ENCODE measurements at places on chromosomes 3 and 15.

DNA sequence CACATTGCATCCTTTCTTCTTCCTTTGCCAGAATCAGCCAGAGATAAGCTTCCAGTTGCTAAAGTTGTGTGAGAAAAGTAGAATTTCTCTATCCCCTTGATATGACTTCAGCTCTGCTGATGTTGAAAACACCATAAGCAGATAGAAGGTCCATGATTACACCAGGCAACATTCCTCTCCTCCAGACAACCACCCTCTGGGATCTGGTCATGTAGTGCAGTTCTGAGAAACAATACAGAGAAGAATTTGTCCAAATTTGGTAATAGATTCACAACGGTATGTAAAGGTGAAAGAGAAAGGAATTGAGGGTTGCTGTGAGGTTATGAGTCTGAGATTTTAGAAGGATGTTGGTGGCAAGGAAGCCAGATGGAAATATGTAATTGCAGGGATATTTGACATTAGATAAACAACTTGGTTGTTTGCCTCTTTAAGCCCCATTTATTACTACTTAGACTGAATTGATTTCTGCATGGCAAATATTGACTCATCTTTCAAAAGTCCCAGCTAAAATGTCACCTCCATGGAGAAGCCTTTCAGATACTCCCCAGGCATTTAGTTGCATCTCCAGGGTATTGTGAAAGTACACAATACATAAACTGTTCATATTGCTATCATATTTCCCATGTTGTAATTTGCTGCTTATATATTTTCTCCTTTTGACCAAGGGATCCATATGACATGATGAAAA lies 134.9 kb downstream of the GAP43 start:
- no peak for DNase-seq

DNA sequence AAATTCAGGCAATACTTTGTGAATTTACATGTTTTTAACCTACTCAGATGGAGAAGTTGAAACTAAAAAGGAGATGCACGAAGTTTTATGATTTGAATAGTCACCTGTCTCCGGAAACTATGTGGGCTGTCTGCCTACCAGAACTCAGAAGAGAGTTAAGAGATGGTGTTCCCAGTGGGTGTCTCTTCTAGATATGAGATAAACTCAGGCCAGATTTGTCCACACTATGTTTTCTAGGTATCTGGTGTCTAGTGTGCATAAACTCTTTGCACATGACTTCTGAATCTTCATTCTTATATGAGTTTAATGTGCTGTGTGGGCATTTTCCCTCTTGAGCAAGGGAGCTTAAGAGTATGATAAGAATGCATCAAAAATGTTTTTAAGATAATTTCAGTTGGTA lies 222.8 kb downstream of the FOXP1 start:
- no peak for DNase-seq

DNA sequence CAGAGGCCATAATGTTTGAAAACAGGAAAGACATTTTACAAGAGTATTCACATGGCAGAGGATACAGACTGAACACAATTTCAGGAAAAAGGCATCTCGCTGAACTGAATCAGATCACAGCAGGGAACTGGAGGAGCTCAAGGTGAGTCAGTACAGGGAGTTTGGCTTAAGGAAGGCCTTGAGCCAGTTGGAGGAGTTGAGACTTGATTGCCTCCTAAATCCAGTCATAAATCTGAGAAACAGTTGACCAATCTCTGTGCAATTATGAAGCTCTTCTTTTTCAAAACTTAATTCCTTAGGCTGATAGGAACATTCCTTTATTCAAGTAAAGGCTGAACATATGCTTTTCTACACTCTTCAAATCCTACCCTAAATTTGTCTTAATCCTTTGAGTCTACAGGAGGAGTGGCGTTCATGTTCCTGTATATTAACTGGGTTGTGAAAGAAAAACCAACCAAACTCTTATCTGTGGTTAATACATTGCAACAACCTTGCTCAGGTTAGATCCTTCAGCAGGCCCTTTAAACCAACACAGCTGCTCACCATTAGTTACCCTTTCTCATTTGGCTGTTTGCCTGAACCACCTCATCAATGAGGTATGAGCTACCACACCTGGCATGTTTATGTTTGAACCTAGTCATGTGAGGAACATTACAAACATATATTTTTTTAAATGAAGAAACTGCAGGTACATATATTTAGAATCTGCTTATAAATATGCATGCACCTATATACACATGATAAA lies 404.1 kb upstream of the ATP11B start:
- DNase-seq = no peak

- no peak for DNase-seq
These were observed 842 bp downstream of the PCCB start for GRCh38 chr3:136250903-136251460.

- DNase-seq = no peak
These were observed 689.1 kb upstream of the DPPA4 start for GRCh38 chr3:110026421-110026820.

All from SW 1271 (cell line).